ENCODE measurements at places on chromosomes 2 and 18. TPM values are rescaled to one million over a fixed set of nuclear protein-coding genes. Genes with fewer than 3 reads are reported as not detected.

- no peak for DNase-seq
Measured at GRCh38 chr2:215799194-215799593, 214.2 kb downstream of the MREG start.

DNA sequence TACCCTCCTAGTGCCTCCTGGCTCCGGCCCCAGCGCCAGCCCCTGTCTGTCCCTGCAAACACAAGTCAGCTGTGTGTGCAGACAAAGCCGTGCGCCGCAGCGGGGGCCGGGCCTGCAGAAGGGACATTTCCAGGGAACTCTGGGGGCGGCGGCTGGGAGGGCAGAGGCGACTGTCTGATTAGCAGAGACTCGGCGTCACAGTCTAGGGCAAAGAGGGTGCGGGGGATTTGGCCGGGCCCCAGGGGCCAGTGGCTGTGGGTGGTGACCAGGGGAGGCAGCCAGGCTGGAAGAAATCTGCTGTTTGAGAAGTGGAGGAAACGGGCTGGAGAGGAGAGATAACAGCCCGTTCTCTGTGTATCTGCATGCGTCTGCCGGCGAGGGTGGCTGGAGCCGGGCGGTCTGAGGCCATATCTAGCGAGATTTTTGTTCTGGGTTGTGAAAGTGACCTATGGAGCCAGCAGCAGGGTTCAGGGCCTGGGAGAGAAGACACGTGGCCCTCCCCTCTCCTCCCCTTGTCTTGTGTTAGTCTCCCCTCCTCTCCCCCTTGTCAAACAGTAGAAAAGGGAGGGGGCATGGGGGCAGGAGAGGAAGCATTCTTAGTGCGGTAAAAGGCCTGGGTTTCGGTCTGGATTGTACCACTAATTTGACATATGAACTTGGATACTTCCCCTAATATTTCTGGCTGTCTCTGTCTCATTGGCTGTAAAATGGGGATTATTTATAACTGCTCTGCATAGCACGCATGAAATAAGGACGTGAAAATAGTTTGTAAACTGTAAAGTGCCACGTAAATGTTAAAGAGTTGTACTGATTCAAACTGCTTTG lies 169.4 kb downstream of the SMAD7 start:
- DNase-seq, result peak; percentile 67

- no peak for DNase-seq
Measured at GRCh38 chr2:201402651-201403562, 45.8 kb upstream of the FLACC1 start.

Gene PTPRN
- total RNA-seq, result 1.0 TPM

Gene TTN
- total RNA-seq, result 1.3 TPM

Gene KYNU
- total RNA-seq, result 1.7 TPM

Gene RAPGEF4
- total RNA-seq, result 2.2 TPM
